ENCODE measurements at places on chromosomes 11 and 22. TPM values are rescaled to one million over a fixed set of nuclear protein-coding genes. Genes with fewer than 3 reads are reported as not detected.
A peak's percentile ranks its signal among the peaks of the same experiment; 100 is the strongest.

- no peaks in the 10 kb centered on the region for H3K36me3 ChIP-seq
- no peak overlapping the region for H3K4me3 ChIP-seq
- H3K4me1 ChIP-seq, result peaks cover 2% of the 10 kb centered on the region
- peaks cover 30% of the 10 kb centered on the region for H3K27me3 ChIP-seq
- no peak for DNase-seq
Observed at GRCh38 chr11:19352771-19353160, 112.0 kb upstream of the E2F8 start.

GRCh38 chr11:128709402-128709801, 15.5 kb downstream of the FLI1 start:
- no peaks in the 10 kb centered on the region for H3K36me3 ChIP-seq
- no peak overlapping the region for H3K4me3 ChIP-seq
- H3K27ac ChIP-seq, result peak overlapping the region; percentile 33

The OR52A1 gene
- not detected for polyA plus RNA-seq

The GRK2 gene
- 28.2 TPM for polyA plus RNA-seq

DNA sequence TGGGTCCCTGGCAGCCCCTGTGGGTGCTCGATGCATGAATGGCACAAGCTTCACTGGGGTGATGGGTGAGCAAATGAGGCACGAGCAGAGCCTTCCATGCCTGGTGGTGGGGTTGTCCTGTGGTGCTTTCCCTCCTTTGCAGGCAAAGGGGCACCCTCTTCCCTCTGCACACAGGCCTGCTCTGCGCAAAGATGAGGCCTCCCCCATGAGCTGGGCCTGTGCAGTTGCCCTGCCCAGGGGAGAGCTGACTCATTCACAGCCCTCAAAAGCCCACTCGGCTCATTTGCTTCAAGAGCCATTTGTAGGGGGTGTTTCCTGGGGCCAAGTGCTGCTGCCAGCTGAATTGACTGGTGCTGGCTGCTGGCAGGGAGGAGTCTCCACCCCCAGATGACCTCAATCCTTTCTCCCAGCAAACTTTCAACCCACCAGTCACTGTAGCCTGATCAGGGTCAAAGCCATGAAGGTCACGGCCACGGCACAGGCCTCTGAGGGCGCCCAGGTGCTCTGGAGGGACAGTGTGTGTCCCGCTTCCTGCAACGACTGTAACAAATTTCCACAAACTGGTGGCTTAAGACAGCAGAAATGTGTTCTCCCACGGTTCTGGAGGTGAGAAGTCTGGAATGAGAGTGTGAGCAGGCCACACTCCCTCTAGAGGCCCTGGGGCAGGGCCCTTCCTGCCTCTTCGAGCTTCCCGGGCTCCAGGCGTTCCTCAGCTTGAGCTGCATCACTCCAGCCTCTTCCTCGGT, 48.8 kb upstream of the ANO1 start:
- DNase-seq, result no peak
- no peaks in the 10 kb centered on the region for H3K27me3 ChIP-seq
- H3K4me1 ChIP-seq, result no peaks in the 10 kb centered on the region
- H3K27ac ChIP-seq, result no peak overlapping the region

DNA sequence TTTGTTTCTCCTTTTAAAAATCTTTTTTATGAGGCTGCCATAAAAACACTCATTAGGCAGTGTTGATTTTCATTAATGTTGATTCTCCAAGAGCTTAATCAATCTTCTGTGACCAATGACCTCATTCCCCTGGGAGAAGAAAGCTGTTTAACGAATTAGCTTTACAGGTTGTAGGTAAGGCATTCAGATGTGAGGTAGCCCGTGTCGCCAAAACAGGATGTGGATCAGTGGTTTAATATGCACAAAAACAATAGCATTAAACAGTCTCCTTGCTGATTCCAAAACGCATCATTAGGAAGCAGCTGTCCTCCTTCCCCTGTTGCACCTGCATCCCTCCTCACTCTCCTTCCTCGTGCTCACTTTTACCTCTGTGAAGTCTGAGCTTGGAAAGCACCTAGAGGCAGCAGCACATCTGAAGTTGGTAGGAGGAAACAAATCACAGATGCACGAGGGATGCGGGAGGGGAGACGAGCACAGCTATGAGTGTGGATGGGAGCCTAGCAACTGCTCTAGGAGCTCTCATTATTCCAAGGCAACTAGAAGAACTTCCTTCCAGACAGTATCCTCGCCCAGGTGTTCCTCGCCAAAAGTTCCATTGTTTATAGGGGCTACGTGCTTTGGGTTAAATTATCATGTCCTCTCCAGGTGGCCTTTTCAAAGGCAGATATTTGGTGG, 179.4 kb upstream of the SNX19 start:
- H3K4me1 ChIP-seq, result no peaks in the 10 kb centered on the region
- H3K27me3 ChIP-seq, result no peaks in the 10 kb centered on the region
- no peak overlapping the region for H3K4me3 ChIP-seq
- H3K36me3 ChIP-seq, result no peaks in the 10 kb centered on the region
- H3K27ac ChIP-seq, result no peak overlapping the region

The FGF4 gene
- not detected for polyA plus RNA-seq

All from kidney (tissue), 22 donors.